ENCODE measurements at places on chromosomes 3 and 15.

- no peak for DNase-seq
These were observed 6.1 kb downstream of the CLDN18 start for GRCh38 chr3:138016065-138016464.

DNA sequence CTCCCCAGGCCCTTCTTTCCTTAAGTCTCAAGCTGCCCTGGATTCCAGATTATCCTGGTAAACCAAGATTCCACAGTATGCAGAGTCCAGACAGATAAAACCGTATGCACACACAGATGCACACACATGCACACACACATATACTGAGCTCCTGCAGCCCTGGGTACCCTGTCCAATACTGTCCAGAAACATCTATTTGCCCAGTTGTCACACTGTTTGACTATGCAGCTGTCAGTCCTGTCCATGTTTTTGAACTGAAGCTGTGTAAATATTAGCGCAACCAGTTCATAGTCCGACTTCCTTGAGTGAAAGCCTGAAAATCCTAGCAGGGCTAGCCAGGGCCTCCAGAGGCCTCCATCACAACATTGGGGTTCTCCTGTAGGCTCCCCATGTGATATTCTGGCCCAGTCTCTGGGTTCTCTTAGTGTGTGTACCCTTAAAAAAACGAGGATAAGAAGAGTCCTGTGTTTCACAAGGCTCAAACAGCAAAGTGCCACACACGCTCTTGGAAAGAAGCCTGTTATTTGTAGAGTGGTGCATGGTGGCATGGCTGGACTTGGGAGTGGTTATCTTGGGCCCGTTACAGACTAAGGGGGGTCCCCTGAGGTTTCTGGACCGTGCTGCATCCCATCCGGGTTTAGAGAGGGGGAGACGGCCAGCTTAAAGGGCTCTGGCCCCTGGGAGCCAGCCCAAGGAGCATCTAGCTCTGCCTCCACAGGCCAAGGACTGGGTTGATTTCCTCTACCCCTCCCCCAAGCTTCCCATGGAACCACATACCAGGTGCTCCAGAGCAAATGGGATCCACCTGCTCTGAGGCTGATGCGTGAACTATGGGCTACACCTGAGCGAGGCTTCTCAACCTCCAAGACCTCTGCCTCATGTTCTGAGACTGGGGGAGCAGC is 108.3 kb downstream of the IQSEC1 start:
- DNase-seq = no peak

GRCh38 chr15:36067483-36068274 is 511.7 kb upstream of the CDIN1 start:
- DNase-seq = no peak

DNA sequence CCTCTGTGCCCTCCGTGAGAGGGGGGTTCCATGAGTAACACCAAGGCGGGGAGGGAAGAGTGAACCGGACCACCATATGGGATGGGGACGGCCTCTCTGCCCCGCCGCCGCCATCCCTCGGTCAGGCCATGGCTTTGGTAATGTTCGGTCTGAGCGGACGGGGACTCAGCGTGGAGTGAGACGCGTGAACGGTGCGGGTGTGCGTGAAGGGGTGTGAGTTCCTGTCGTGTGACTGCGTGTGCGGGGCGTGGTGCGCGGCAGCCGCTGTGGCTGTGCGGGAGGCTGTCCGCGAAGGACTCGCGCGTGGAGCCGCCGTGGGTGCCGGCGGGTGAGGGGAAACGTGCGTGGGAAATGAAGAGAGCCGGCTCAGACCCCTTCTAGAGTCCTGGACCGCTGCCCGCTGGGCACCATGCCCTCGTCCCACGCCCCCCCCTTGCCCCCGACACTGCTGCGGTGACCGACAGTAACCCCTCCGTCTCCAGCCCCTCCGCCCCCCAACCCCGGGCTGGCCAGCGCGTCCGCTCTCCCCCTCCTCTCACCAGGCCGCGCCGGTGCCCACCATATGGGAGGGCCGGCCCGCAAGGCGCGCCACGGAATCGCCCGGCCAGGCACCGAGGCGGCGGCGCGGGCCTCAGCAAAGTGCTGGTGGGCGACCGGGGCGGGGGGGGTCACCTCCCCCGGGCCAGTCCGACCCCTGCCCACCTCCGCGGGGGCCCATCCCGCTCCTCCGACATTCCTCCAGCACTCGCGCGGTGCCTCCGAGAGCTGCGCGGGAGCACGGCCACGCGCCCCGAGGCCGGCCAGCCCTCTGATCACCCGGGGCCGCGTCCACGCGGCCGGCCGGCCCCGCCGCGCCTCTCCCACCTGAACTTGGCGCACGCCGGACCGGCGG is 589 bp downstream of the KLF15 start:
- DNase-seq = no peak

DNA sequence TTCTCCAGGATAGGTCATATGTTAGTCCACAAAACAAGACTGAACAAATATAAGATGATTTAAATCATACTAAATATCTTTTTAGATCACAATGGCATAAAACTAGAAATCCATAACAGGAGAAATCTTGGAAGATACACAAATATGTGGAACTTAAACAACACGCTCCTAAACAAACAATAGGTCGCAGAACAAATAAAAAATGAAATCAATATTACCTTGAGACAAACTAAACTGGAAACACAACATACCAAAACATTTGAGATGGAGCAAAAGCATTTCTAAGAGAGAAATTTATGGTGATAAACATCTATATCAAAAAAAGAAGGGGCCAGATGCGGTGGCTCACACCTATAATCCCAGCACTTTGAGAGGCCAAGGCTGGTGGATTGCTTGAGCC is 8.3 kb upstream of the TMCO5A start:
- no peak for DNase-seq

DNA sequence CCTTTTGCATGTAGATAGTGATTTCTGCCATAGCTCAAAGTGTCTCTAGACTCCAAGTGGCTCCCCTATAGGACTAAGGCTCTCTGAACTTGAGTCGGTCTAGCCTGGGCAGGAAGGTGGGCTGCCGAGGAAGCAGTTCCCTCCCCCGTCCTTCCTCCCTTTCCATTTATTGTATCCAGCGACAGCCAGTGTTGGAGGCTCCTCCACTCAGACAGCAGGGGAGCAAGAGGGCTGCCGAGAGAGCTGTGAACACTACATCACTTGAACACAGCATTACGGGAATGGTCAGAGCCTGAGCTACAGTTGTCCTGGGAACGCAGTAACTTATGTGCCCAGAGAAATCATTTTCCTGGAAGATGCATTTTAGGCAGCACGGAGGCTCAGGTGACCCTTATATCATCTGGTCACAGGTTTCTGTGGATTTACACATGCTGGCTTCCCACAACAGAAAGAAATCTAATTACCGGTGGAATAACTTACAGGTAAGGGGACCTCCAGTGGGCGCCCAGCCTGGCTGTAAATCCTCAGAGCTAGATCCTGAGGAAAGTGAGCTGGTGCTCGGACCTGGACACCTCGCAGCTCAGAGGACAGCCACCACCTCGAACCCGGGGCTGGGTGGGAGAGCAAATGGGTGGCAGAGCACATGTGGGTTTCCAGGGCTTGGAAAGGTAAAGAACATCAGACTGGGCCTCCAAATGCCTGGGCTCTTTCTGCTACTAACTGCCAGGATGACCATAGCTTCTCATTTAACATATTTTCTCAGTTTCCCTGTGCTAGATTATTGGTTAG is 197.1 kb downstream of the UACA start:
- no peak for DNase-seq

GRCh38 chr3:76365275-76365674 is 579.9 kb upstream of the ZNF717 start:
- no peak for DNase-seq

Measured in cortex of kidney (tissue), 1 donor.